ENCODE measurements at places on chromosomes 7 and 10. TPM values are rescaled to one million over a fixed set of nuclear protein-coding genes. Genes with fewer than 3 reads are reported as not detected.

The ANKRD1 gene
- not detected for total RNA-seq

The CAPZA2 gene
- total RNA-seq: 151 TPM

The TPK1 gene
- 7.6 TPM for total RNA-seq

The USP54 gene
- 29.3 TPM for total RNA-seq

The SDHAF3 gene
- total RNA-seq: 6.1 TPM

The VAX1 gene
- 1.7 TPM for total RNA-seq

The HOXA7 gene
- total RNA-seq: not detected

The ANKRD2 gene
- not detected for total RNA-seq

The FFAR4 gene
- not detected for total RNA-seq

The PRPS1L1 gene
- total RNA-seq: not detected

The AKR1C8 gene
- not detected for total RNA-seq

The EEPD1 gene
- total RNA-seq: 11.3 TPM

The SPDYE2B gene
- not detected for total RNA-seq

The ADAP1 gene
- total RNA-seq: 32.0 TPM

The ACSL5 gene
- total RNA-seq: 2.0 TPM

The GRID2IP gene
- 0.74 TPM for total RNA-seq

The RPEL1 gene
- total RNA-seq: not detected

The ASIC3 gene
- 1.2 TPM for total RNA-seq

The TFEC gene
- total RNA-seq: 0.49 TPM

The MYL10 gene
- not detected for total RNA-seq

The VPS37D gene
- total RNA-seq: 14.5 TPM

The FBXL13 gene
- total RNA-seq: 3.9 TPM

The SFRP5 gene
- total RNA-seq: 1.2 TPM

The CALML3 gene
- not detected for total RNA-seq

The PLEKHS1 gene
- total RNA-seq: not detected

The FANK1 gene
- 1.5 TPM for total RNA-seq

The TRPV5 gene
- not detected for total RNA-seq

The TSPAN33 gene
- total RNA-seq: 3.9 TPM

The CXCL12 gene
- total RNA-seq: 15.0 TPM

The HIP1 gene
- total RNA-seq: 17.9 TPM

The CDH23 gene
- total RNA-seq: 3.4 TPM

The SPAM1 gene
- total RNA-seq: not detected

The ANXA8L1 gene
- not detected for total RNA-seq

The FAM180A gene
- not detected for total RNA-seq

The IMPDH1 gene
- 22.6 TPM for total RNA-seq

The DGKB gene
- 3.9 TPM for total RNA-seq

The PHYHIPL gene
- total RNA-seq: 18.9 TPM

The SMO gene
- total RNA-seq: 7.4 TPM

The FRMD4A gene
- 92.9 TPM for total RNA-seq

The PAX4 gene
- total RNA-seq: not detected

The LIPF gene
- total RNA-seq: 3.4 TPM
